ENCODE measurements at places on chromosomes 7 and 10.

GRCh38 chr10:5468262-5469106, 30.9 kb downstream of the CALML5 start:
- DNase-seq: no peak

DNA sequence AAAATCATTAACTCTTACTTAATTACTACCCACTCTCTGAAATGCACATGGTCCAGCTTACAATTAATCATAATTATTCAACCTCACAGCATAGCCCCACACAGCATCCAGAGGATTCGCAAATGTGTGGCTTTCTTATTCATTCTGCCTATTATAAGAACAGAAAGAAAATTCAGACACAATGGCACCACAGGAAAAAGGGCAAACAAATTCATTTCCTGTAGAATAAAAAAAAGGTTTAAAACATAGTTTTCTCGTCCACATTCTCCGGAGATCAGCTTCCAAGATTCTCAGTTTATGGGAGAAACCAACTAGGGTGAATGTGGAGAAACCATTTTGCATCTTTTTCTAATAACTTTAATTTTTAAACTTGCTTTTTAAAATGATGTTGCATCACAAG, 201.6 kb downstream of the PARD3 start:
- DNase-seq: no peak

GRCh38 chr7:151631570-151631952, 111.9 kb upstream of the RHEB start:
- peak; percentile 67 for DNase-seq

- DNase-seq: no peak
Measured at GRCh38 chr7:139570119-139570518, 46.6 kb downstream of the CLEC2L start.

DNA sequence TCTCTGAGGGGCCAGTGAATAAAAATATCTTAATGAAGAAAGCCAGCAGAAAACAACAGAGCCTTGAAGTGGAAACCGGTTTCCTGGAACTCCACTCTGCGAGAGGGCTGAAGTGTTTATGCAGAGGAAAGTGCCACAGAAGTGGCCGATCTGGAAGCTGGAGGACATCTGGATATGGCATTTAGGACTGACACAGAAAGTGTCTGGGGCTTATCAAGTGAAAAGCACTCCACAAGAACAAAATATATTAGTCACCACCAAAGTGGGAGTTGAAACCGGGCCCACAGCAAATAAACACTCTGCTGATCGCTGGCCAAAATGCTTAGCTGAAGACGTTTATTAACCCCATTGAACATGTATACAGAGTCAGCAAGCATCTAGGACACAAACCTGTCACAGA, 7.8 kb downstream of the NOD1 start:
- no peak for DNase-seq

GRCh38 chr7:37920305-37920848, at the start of gene EPDR1:
EPDR1 (plus strand) TSS chr7:37920640; CDS start chr7:37920940, 300 bp downstream.
- DNase-seq: peak; percentile 89

- DNase-seq: peak; percentile 67
Measured at GRCh38 chr7:24378871-24379616, 95.1 kb downstream of the NPY start.

GRCh38 chr10:100109670-100110069, 28.0 kb upstream of the CPN1 start:
- no peak for DNase-seq

- DNase-seq: no peak
Measured at GRCh38 chr7:6250364-6250833, 22.0 kb downstream of the CYTH3 start.

GRCh38 chr7:102008535-102009262, 191.3 kb downstream of the CUX1 start:
- DNase-seq: peak; percentile 42

- no peak for DNase-seq
Measured at GRCh38 chr7:8065356-8065813, 96.8 kb downstream of the GLCCI1 start.

DNA sequence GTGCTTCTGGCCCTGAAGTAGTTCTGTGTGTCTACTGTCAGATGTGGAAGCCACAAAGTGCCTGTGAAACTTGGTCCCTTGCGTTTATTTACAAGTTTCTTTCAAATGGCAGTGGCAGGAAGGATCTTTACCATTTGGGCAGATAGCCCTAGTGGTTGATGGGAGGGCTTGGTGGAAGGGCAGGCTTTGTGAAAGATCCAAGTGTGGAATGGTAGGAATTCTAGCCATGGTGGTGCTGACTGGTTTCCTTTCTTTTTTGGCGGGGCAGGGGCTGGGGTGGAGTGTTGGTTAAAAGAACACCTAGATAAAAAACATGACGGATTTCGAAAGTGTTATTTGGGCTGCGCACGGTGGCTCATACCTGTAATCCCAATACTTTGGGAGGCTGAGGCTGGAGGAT, 27.0 kb downstream of the AUTS2 start:
- no peak for DNase-seq

DNA sequence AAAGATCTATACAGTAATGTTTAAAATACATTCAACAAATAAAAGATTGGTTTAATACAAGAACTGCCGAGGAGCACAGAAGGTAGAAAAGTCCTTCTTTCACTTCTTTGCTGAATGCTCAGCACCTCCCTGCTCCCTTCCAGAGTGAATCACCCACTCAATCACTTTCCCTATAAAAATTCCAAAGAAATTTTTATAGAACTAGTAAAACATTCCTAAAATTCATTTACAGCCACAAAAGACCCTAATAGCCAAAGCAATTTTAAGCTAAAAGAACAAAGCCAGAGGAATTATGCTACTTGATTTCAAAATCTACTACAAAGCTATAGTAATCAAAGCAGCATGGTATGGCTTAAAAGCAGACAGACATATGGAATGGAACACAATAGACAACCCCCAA, 320.9 kb downstream of the PCLO start:
- no peak for DNase-seq

GRCh38 chr7:111137296-111138192, 46.6 kb downstream of the LRRN3 start:
- DNase-seq: no peak

Measured in LoVo (cell line).